ENCODE measurements at places on chromosomes 6 and 20.

- no peak for DNase-seq
Observed at GRCh38 chr6:73823832-73824231, 127.8 kb downstream of the CD109 start.

- no peak for DNase-seq
Observed at GRCh38 chr20:23129266-23129665, 43.1 kb upstream of the CD93 start.

GRCh38 chr6:10082385-10082784, 332.5 kb downstream of the TFAP2A start:
- DNase-seq, result no peak

DNA sequence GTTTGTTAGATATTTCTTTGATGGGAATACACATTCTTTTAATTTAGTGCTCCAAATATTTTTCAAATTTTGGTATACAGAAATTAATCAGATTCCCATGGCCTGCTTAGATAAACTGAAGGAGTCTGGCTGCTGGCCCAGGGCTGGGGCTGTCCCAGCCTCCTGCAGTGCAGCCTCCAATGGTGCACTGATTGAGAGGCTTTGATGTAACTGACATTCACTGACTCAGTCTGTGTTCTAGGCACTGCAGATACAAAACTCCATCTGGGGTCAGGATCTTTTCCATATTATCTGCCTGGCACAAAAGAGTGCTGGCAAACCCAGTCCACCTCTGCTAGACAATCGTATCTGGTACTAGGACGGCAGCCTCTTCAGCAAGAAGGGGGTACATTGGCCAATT, 64.8 kb downstream of the GRIK2 start:
- no peak for DNase-seq
